ENCODE measurements at places on chromosomes 7 and 10. TPM values are rescaled to one million over a fixed set of nuclear protein-coding genes. Genes with fewer than 3 reads are reported as not detected.

DNA sequence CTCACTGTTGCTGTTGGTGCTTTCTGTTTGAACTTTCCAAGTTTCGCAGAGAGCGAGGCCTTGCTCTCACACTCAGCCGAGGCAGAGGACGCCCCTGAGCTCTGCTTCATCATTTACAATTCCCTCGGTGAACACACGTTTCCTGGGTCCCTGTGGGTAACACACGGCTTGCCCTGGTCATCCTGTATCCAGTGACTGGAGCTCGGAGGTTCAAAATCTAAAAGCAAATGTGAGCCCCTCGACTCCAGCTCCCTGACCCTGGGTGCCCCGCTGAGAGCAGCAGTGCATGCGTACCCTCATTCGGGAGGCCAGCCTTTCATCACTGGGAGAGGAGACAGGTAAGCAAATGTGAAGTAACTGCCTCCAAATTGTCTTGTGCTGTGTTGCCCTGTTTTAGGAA is 5.8 kb downstream of the CNPY1 start:
- H3K27ac ChIP-seq, result no peak overlapping the region
- H3K4me1 ChIP-seq, result no peaks in the 10 kb centered on the region
- no peak for DNase-seq
- H3K36me3 ChIP-seq, result no peaks in the 10 kb centered on the region
- H3K4me3 ChIP-seq, result no peak overlapping the region
- H3K27me3 ChIP-seq, result peaks cover 81% of the 10 kb centered on the region

- DNase-seq, result no peak
- H3K27me3 ChIP-seq, result peaks cover 8% of the 10 kb centered on the region
- H3K4me1 ChIP-seq, result no peaks in the 10 kb centered on the region
- no peaks in the 10 kb centered on the region for H3K36me3 ChIP-seq
- H3K4me3 ChIP-seq, result no peak overlapping the region
- no peak overlapping the region for H3K27ac ChIP-seq
Measured at GRCh38 chr10:30806850-30807249, 177.3 kb upstream of the LYZL2 start.

- no peaks in the 10 kb centered on the region for H3K4me1 ChIP-seq
- DNase-seq, result no peak
- H3K36me3 ChIP-seq, result no peaks in the 10 kb centered on the region
- H3K27me3 ChIP-seq, result no peaks in the 10 kb centered on the region
Measured at GRCh38 chr7:95316588-95316987, 7.7 kb downstream of the PON1 start.

DNA sequence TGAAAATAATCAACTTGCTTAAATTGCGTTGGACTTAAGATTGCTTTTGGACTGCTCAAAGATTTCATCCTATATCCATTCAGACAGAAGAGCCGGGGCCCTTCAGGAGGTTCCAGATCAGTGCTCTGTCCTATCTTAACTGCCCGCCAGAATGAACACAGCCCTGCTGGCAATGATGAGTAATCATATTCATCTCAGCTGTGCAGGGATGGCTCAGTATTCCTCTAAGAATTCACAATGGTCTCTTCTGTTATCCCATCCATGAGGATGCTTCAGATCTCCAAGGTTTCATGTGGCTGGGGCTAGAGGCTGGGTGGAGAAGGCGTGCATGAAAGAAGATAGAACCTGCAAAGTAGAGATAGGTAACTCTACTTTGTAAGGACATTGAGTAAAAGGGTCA is 80.0 kb upstream of the NPVF start:
- no peak for DNase-seq
- no peaks in the 10 kb centered on the region for H3K4me1 ChIP-seq
- no peaks in the 10 kb centered on the region for H3K36me3 ChIP-seq
- H3K27me3 ChIP-seq, result no peaks in the 10 kb centered on the region

- DNase-seq, result peak; percentile 56
- no peak overlapping the region for H3K4me3 ChIP-seq
- no peaks in the 10 kb centered on the region for H3K4me1 ChIP-seq
- H3K27ac ChIP-seq, result no peak overlapping the region
- no peaks in the 10 kb centered on the region for H3K36me3 ChIP-seq
- no peaks in the 10 kb centered on the region for H3K27me3 ChIP-seq
Measured at GRCh38 chr10:89793649-89794254, 92.4 kb downstream of the KIF20B start.

The WEE2 gene
- not detected for total RNA-seq

- no peaks in the 10 kb centered on the region for H3K27me3 ChIP-seq
- no peaks in the 10 kb centered on the region for H3K4me1 ChIP-seq
- H3K27ac ChIP-seq, result no peak overlapping the region
- no peak overlapping the region for H3K4me3 ChIP-seq
- no peak for DNase-seq
Measured at GRCh38 chr7:65840446-65840845, 32.4 kb upstream of the VKORC1L1 start.

The VAX1 gene
- not detected for total RNA-seq

- peaks cover 75% of the 10 kb centered on the region for H3K4me1 ChIP-seq
- DNase-seq, result peak; percentile 71
- peak within 1 kb of the TSS; percentile 79 for H3K27ac ChIP-seq
- no peaks in the 10 kb centered on the region for H3K36me3 ChIP-seq
- H3K4me3 ChIP-seq, result peak within 1 kb of the TSS; percentile 47
Measured at GRCh38 chr10:132397036-132397541, at the start of gene PWWP2B. TSS of gene PWWP2B (plus strand) at chr10:132397200. CDS start at chr10:132397227, 27 bp downstream.

The GCK gene
- 0.11 TPM for total RNA-seq

The NME8 gene
- not detected for total RNA-seq

DNA sequence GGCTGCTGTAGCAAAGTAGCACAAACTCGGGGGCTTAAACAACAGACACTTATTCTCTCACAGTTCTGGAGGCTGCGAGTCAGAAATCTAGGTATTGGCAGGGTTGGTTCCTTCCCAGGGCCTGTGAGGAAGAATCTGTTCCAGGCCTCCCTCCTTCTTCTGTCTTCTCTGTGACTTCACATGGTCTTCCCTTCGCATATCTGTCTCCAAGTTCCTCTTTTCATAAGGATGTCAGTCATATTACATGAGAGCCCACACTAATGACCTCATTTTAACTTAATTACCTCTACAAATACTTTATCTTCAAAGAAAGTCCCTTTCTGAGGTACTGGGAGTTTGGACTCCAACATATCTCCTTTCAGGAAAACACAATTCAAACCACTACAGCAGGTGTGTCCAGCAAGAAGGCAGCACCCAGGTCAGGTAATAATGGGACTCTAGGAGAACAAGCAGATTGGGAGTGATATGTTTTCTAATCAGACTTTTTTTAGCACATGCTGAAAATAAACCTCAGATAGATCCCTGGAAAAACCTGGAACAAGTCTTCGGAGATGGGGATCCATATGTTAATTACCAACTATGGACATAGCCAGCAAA is 11.7 kb downstream of the CREB5 start:
- H3K4me3 ChIP-seq, result no peak overlapping the region
- H3K27me3 ChIP-seq, result no peaks in the 10 kb centered on the region
- no peaks in the 10 kb centered on the region for H3K4me1 ChIP-seq
- no peaks in the 10 kb centered on the region for H3K36me3 ChIP-seq

DNA sequence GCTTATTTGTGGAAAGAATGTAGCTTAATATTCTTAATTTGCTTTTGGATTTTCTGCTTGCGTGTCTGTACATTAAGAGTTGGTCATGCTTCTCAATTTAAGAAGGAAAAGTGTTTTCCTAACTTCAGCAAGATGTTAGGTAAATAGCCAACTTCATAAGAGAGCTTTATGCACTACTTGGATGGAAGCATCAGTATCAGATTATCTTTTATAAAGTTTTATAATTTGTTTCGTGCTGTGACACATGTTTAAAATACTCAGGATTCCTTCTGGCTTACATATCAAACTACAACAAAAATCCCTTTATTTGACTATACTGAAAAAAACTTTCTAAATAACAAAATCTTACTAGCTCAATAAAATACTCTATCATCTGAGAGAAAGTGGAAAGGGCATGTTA is 34.8 kb upstream of the AGR2 start:
- no peak for DNase-seq
- H3K27me3 ChIP-seq, result no peaks in the 10 kb centered on the region
- H3K4me1 ChIP-seq, result no peaks in the 10 kb centered on the region
- no peaks in the 10 kb centered on the region for H3K36me3 ChIP-seq

The GPER1 gene
- total RNA-seq, result not detected

GRCh38 chr10:15363031-15363430 is 8.1 kb downstream of the FAM171A1 start:
- 0 out of 2 replicates have a peak, but pooled peaks cover 4% of the 10 kb centered on the region for H3K27me3 ChIP-seq
- H3K27ac ChIP-seq, result no peak overlapping the region
- H3K4me1 ChIP-seq, result no peaks in the 10 kb centered on the region
- no peaks in the 10 kb centered on the region for H3K36me3 ChIP-seq
- DNase-seq, result no peak

DNA sequence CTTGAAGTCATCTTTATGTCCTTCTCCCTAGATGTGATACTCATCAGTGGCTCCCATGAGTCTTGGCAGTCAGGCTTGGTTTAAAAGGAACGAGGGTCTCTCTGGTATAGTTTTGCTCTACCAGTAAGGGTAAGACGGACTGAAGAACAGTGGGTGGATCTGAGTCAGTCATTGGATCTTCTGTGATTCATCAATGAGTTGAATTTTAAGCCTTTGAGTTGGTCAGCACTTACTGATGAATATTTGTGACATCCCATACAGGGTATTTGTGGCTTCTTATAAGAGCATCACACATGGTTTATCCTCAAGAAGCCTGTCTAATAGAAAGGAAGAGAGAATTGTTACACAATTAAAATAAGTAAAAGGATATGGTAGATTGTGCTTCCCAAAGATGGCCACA is 87.3 kb upstream of the NAMPT start:
- H3K36me3 ChIP-seq, result no peaks in the 10 kb centered on the region
- no peak for DNase-seq

DNA sequence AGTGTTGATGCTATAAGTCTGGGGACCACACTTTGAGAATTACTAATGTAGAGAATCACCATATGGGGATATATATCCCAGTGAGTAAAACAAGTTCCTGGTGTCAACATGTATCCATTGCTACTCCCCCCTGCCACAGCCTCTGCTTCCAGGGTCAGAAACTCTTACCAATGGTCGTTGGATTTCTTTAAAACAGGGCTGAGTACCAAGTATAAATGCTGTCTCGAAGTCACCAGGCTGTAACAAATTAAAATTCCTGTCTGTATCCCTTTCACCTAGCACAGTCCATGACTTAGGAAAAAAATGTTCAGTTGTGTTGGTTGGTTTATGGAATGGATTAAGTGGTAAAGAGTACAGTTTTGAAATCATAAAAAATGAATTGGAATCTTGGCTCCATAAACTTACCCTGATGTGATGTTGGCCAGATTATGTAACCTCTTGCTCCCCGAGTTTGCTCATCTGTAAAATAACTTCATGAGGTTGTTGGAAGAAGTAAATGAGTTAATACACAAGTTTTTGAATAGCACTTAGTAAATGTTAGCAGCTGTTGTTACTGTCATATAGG is 364.0 kb upstream of the LRGUK start:
- H3K4me1 ChIP-seq, result no peaks in the 10 kb centered on the region
- H3K27me3 ChIP-seq, result no peaks in the 10 kb centered on the region
- H3K36me3 ChIP-seq, result no peaks in the 10 kb centered on the region
- no peak overlapping the region for H3K4me3 ChIP-seq

GRCh38 chr10:3237530-3237929 is 64.9 kb upstream of the PITRM1 start:
- no peak overlapping the region for H3K27ac ChIP-seq
- H3K4me1 ChIP-seq, result peaks cover 8% of the 10 kb centered on the region
- no peak for DNase-seq
- H3K36me3 ChIP-seq, result no peaks in the 10 kb centered on the region
- H3K4me3 ChIP-seq, result no peak overlapping the region

DNA sequence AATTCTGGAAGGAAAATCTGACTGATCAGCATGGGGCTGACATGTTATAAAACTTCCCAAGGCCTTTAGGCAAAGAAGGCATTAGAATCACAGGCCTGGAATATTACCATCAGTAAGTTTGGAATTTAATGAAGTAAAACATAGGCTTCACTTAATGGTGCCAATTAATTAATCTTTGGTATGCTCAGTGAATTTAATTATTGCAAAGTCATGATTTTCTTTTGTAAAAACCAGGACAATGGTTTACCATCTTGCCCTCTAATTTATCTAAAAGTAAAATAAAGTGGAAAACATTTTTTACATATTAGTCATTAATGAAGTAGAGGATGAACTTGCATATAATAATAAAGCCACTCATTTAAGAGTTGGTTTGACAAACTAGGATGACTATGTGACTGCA is 220.3 kb downstream of the SEC23IP start:
- H3K4me1 ChIP-seq, result no peaks in the 10 kb centered on the region
- H3K27me3 ChIP-seq, result no peaks in the 10 kb centered on the region
- no peaks in the 10 kb centered on the region for H3K36me3 ChIP-seq
- H3K4me3 ChIP-seq, result no peak overlapping the region

Data from K562 (cell line).